Adrenal gland (tissue), 19 donors: ENCODE measurements at places on chromosomes 5 and 9. TPM values are rescaled to one million over a fixed set of nuclear protein-coding genes. Genes with fewer than 3 reads are reported as not detected.

- H3K4me3 ChIP-seq: no peak overlapping the region
- H3K27ac ChIP-seq: no peak overlapping the region
- no peak for DNase-seq
- H3K27me3 ChIP-seq: no peaks in the 10 kb centered on the region
- H3K36me3 ChIP-seq: no peaks in the 10 kb centered on the region
Observed at GRCh38 chr5:104088876-104089778, 526.5 kb upstream of the NUDT12 start.

GRCh38 chr9:35862328-35862727 is 7.9 kb downstream of the OR13J1 start:
- DNase-seq: no peak
- no peak overlapping the region for H3K4me3 ChIP-seq
- no peak overlapping the region for H3K27ac ChIP-seq

- H3K4me3 ChIP-seq: peak overlapping the region; percentile 41
- no peak for DNase-seq
- H3K27me3 ChIP-seq: no peaks in the 10 kb centered on the region
- peaks cover 17% of the 10 kb centered on the region for H3K36me3 ChIP-seq
Observed at GRCh38 chr9:129836311-129837007, 1.2 kb downstream of the USP20 start.

- H3K4me1 ChIP-seq: no peaks in the 10 kb centered on the region
- no peak overlapping the region for H3K27ac ChIP-seq
- H3K36me3 ChIP-seq: no peaks in the 10 kb centered on the region
- H3K27me3 ChIP-seq: no peaks in the 10 kb centered on the region
- no peak for DNase-seq
Observed at GRCh38 chr5:31221001-31221400, 27.5 kb downstream of the CDH6 start.

DNA sequence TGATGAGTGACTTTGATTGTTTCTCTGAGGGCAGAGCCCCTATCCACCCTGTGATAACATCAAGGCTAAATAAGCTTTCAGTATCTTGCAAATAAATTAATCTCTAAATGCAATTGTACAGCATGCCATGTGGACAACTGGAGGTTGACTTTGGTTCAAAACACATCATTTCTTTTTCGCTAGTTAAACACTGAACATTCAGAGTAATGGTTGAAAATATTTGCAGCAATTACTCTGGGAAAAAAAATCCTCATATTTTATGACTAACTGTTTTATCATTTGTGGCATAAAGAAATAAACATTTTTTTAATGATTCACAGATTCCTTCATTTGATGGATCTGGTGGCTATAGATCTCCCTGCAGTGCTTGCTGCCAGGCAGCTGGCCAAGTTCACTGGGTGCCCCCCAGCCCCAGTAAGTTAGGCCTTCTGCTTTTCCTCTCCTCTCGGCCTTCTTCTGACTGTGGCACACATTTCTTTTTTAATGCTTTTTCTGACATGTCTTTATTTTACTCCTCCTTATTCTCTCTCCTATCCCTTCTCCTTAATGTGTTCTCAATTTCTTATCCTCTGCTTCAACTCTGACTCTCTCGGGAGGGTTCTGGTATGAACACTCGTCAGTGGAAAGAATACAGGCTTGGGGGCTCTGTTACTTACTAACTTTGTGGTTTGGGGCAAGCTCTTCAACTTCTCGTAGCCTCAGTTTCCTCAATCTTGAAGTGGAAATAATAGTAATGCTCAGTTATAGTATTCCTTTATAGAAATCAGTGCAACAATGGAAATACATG is 69.6 kb downstream of the ADAMTSL1 start:
- no peaks in the 10 kb centered on the region for H3K36me3 ChIP-seq
- H3K27ac ChIP-seq: no peak overlapping the region
- no peak overlapping the region for H3K4me3 ChIP-seq

DNA sequence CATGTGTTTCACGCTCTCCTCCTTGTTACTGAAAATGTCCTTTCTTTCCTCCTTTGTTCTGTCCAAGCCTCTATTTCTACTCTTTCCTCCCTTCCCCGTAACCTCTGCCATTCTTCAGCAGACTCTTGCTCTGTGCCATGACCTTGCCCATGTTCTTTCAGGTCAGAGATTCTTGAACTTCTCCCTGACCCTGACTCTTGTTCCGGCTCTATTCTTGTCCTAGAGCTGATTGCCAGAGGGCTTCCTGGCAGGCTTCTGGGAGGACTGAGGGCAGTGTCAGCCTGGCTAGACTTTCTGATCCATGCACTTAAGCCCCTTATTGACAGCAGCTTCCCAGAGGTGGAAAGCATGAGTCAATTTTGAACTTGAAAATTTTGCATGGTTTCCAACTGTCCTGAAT is 174.2 kb downstream of the TMEM161B start:
- no peaks in the 10 kb centered on the region for H3K27me3 ChIP-seq
- no peak for DNase-seq
- H3K27ac ChIP-seq: no peak overlapping the region
- H3K36me3 ChIP-seq: no peaks in the 10 kb centered on the region
- peaks cover 9% of the 10 kb centered on the region for H3K4me1 ChIP-seq

GRCh38 chr5:133321833-133322420 is 270.1 kb downstream of the HSPA4 start:
- no peaks in the 10 kb centered on the region for H3K27me3 ChIP-seq
- no peak for DNase-seq
- H3K27ac ChIP-seq: no peak overlapping the region
- no peak overlapping the region for H3K4me3 ChIP-seq

DNA sequence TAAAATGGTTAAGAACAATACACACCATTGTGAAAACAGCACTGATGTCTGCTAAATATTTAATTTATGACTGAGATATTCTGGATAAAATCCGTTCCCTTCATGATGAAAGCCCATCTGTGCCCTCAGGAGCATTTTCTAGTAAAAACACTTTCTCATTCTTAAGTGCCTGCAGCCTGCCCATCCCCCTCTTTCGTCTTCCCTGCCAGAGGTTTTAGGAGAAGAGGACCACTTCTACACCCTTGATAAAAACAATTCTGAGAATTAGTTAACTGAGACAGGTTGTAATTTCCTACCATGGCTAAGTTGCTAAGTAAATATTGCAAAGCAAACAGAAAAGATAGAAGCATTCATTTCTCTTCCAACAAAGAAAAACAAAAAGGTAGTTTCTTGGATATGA is 272.6 kb downstream of the ATPSCKMT start:
- no peaks in the 10 kb centered on the region for H3K27me3 ChIP-seq
- no peak for DNase-seq
- no peaks in the 10 kb centered on the region for H3K36me3 ChIP-seq
- no peaks in the 10 kb centered on the region for H3K4me1 ChIP-seq
- no peak overlapping the region for H3K4me3 ChIP-seq

GRCh38 chr5:154544646-154545045 is 66.6 kb upstream of the HAND1 start:
- H3K4me1 ChIP-seq: no peaks in the 10 kb centered on the region
- no peaks in the 10 kb centered on the region for H3K36me3 ChIP-seq
- DNase-seq: no peak
- no peak overlapping the region for H3K4me3 ChIP-seq

GRCh38 chr9:91426123-91426745 is 2.6 kb upstream of the NFIL3 start:
- no peak for DNase-seq
- H3K4me3 ChIP-seq: no peak overlapping the region
- peaks cover 19% of the 10 kb centered on the region for H3K4me1 ChIP-seq

DNA sequence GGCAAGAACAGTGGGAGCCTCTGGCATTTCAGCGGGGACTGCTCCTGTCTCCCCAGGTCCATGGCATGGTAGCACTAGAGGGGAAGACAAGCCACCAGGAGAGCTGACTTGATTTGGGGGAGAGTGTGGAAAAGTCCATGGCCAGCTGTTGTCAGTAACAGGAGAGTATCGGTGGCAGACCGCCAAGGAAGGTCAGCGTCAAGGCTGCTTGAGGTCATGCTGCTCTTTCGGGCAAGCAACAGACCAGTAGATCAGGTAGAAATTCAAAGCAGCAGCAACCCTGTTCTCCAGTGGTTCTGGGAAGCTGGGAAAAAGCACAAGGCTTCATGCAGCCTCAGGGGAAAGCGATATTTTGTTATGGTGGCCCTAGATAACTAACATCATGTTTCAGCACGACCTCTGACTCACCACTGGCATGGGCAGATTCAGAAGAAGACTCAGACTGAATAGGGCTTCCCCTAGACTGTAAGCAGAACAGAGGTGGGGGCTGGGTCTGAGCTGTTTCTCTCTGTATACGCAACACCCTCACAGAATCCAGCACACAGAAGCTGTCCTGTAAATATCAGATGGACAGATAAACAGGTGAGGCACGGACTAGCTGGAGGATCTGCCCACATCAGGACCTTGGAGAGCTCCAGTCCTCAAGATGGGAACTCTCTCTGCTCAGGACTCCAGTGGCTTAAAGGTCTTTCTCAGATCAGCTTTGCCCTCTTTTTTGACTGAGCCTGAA is 35.2 kb upstream of the PLEKHG4B start:
- no peak for DNase-seq
- no peaks in the 10 kb centered on the region for H3K4me1 ChIP-seq
- no peaks in the 10 kb centered on the region for H3K36me3 ChIP-seq
- no peak overlapping the region for H3K4me3 ChIP-seq
- no peak overlapping the region for H3K27ac ChIP-seq

GRCh38 chr9:92769990-92770359 is 5.3 kb upstream of the BICD2 start:
- H3K4me1 ChIP-seq: peaks cover 11% of the 10 kb centered on the region
- H3K27ac ChIP-seq: no peak overlapping the region
- DNase-seq: no peak

GRCh38 chr9:92482805-92483204 is 499 bp upstream of the ASPN start:
- H3K36me3 ChIP-seq: no peaks in the 10 kb centered on the region
- H3K4me3 ChIP-seq: no peak overlapping the region

DNA sequence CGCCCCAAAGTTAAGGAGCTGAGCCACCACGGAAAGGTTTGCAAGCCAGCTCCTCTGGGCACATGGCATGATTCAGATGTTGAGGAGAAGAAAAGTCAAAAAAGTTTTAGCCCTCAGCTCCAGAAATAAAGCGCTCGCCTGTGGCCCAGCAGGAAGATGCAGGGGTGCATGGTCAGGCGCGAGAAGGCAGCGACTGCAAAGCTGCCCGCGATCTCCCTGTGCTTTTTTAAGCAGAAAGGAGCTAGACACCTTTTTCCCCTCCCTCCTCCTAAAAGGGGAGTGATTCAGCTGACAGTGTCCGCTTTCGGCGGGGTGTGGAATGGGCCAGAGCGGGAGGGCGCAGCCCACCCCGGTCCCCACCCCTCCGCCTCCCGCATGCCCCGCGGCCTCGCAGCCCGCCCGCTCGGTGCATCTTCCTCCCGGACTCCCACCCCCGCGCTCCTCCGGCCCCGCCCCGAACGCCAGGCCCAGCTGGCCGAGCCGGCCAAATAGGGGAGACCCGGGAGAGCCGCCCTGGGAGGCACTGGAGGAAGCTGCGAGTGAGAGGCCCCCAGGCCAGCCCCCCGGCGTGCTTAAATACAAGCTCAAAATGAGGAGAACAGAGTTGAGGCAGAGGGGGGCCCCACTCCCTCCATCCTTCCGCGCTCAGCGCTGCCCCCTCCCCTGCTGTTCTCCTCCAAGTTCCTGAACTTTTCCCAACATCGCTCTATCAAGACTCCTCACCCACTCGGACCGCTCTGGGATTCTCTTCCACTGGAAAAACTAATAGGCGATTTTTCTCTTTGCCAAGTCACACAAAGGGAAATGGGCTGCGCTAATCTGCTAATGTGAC is at the start of gene ADAMTS12:
Gene ADAMTS12 (minus strand): TSS at position 203 of the 832 bp plus-strand sequence. CDS start 134 bp downstream, at position 69.
- H3K27me3 ChIP-seq: no peaks in the 10 kb centered on the region
- peak within 1 kb of the TSS; percentile 44 for H3K4me3 ChIP-seq
- peaks cover 10% of the 10 kb centered on the region for H3K4me1 ChIP-seq
- H3K27ac ChIP-seq: peak within 1 kb of the TSS; percentile 45
- DNase-seq: peak; percentile 57

DNA sequence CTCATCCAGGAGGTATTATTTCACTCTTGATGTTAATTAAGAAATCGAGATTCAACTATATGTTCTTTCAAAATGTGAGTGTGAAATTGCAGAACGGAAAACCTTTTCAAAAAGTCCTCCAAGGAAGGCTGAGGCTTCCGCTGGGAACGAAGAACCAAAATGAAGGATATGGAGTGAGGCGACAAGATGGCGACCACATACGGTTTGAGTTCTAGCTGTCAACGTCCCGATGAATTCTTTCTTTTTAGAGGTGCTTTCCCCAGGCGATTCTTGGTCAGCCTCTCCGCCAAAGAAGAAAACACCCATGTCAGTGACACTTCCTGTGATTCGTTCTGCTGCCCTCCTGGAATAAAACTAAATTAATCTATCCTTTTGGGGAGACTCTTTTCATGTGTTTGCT is 78.3 kb upstream of the ADAMTS16 start:
- no peak overlapping the region for H3K27ac ChIP-seq
- DNase-seq: no peak
- no peaks in the 10 kb centered on the region for H3K27me3 ChIP-seq

DNA sequence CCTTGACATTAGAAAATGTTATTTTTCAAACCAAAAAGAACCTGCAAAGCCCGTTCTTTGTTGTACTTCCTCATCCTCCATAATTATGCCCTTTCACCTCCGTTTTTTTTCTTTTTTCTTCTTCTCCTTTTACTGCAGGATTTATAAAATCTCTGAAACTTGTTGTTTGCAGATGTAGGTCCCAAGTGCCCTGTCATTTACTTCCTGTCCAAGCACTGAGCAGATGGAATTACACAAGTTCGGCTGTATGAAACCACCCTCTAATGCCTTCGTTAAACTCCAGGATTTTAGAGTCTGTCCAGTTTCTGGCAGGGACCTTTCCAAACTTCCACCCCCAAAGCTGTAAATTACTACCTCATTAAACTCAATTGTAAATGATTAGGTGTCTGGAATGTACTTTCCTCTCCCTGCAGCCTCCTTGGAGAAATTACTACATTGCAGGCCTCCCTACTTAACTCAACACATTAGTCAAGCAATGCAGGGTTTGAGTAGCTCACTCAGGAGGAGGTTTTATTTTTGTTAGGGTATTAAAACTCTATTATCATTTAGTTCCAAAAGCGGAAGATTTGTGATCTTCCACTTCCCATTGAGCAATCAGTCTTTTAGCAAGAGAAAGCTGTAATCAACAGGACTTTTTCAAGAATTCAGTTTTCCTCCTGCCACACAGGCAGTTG is 125.6 kb upstream of the LPAR1 start:
- H3K27ac ChIP-seq: peak overlapping the region; percentile 58
- no peak overlapping the region for H3K4me3 ChIP-seq
- no peak for DNase-seq
- no peaks in the 10 kb centered on the region for H3K27me3 ChIP-seq
- H3K4me1 ChIP-seq: peaks cover 5% of the 10 kb centered on the region

WWC1 gene
- total RNA-seq: 1.0 TPM

MZB1 gene
- not detected for total RNA-seq

C1QTNF2 gene
- total RNA-seq: 0.24 TPM

HTR1A gene
- total RNA-seq: not detected
